Cortex of kidney (tissue), 1 donor: ENCODE measurements at places on chromosomes 12 and 14.

DNA sequence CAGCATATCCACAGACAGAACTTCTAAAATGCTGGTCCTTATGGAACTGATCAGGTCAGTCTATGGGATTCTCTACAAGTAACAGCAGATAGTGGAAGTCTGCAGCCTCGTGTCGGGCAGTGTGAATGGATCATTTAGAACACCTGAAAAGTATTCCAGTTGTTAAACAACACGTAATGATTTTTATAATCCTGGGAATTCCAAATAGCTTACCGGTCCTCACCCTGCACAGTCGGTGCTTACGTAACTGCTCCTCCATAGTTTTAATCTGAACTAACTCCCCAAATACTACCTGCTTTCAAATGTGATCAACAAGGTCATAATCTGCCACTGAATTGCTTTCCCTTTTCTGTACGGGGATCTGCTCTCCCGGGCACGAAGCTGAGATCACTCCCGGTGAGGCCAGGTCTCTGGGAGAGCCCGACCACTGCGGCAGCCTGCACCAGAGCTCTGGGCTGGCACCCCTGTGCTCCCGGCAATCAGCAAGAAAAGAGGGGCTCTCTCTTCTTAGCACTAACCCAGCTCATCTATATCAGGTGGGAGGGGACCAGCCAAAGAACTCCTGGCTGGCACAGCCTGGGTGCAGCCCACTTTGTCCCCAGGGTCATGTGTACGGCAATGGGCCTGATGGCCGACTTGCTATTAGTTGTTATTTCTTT lies 157.0 kb downstream of the FOXN3 start:
- DNase-seq, result no peak

DNA sequence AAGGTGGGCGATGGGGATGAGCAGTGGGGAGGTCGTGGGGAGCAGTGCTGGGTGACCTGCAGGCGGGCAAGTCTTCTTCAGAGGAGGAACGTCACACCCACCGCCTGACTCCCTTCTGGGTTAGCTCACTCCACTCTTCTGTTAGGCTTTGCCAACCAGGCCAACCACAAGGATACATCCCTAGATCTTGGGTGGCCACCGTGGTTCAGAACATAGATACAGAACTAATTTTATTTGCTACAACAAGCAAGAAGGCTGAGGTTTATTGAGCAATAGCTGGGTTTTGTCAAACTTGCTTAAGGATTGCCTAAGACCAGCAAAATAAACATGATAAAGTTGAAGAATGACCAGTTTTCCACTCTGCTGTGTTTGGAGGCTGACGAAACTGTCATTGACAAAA lies 109.4 kb downstream of the DACT1 start:
- DNase-seq, result no peak

DNA sequence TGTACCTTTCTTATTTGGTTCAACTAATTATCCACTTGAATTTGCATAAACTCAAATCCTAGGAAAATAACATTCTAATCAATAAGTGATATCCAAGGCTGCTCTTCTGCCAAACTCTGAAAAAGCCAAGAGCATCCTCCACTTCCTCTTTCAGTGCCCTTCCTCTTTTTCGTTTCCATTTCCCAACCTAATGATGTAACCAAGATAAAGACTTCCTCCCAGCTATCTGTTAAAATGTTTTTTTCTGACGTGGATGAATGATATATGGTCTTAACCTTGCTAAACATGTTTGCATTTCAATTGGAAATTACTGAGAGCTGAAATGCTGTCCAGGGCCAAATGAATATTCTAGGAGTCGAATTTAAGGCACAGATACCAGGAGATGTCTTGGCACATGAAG lies 459.5 kb upstream of the PDE3A start:
- DNase-seq, result no peak

- no peak for DNase-seq
Observed at GRCh38 chr12:133135747-133136146, 5.3 kb downstream of the ZNF10 start.

GRCh38 chr12:24460506-24460905 lies 488.4 kb downstream of the BCAT1 start:
- DNase-seq, result no peak

DNA sequence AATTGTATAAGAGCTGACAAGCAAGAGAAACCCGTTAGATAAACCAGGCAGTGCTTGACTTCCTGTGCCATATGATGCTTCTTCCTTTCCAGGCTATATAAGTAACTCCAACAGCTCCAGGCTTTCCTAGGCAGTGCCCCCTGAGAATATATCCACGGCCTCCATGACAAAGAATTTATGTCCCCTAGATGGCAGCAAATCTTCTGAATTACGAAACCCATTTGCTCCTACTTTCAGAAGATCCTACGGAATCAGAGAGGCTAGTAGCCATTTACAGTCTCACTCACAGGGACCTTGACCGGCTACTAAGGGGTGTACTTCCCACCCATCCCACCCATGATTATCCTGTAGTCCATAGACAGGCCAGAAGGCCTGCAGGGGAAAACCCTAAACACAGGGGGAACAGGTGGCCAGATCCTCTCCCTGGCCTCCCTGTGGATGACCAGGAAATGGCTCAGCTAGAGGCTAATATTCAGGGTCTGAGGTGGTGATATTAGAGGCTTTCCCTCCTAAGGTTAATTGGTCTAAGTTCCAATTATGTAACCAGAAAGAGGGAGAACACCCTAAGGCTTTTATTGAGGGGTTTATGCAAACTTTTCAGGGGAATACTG lies 77.2 kb upstream of the DCD start:
- no peak for DNase-seq

GRCh38 chr14:71206766-71207371 lies 299.6 kb downstream of the PCNX1 start:
- DNase-seq, result no peak

DNA sequence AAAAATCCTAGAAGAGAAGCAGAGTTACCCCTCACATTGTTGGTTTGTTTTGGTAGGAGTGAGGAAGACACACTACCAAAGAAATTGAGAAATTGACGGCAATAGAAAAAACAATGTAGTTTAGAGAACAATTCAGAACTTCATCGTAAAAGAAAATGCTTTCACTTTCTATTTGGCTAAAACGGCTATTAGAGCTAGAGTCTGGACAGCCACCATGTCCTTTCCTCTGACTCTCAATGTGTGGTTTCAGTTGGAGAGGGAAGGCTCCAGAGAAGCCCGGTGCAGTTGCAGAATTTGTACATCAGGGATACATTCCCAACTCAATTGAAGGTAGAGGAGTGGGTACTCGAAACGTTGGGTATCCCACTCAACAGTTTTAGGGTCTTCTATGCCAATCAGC lies 535.3 kb downstream of the GALC start:
- no peak for DNase-seq

DNA sequence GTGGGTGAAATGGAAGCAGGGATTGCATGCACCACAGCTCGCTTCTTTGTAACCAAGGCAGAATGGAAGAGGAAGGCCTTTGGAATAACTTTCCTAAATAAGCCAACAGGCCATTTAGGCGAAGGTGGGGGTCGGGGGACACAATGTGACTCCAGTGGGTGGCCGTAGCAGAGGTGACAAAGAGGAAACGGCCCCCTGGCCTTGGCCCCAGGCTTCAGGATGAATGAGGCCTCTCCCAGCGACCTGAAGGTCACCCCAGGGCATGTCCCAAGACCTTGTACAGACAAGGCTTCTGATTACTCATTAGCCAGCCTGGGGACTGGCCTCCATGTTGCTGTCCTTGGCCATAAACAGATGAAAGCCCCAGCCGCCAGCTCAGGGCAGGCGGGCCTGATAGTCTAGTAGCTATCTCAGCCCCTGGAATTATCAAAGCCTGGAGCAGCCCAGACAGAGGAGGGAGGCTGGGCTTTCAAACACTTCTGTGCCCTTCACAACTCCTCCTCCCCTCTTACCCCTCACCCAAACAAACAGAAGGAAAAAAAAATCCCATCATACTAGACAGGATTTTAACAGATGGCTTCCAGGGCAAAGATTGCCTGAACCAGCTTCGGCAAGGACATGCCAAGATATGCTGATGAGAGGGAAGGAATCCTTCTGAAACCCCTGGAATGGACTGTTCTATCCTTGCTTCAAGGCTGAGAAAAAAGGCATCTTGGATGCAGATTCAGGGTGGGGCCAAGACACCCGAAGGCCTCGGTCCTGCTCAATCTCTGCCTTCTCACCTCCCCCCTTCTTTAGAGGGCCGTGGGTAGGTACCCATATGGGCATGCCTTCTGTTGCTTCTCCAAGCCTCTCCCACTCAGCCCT lies 142.3 kb upstream of the PARP11 start:
- no peak for DNase-seq

DNA sequence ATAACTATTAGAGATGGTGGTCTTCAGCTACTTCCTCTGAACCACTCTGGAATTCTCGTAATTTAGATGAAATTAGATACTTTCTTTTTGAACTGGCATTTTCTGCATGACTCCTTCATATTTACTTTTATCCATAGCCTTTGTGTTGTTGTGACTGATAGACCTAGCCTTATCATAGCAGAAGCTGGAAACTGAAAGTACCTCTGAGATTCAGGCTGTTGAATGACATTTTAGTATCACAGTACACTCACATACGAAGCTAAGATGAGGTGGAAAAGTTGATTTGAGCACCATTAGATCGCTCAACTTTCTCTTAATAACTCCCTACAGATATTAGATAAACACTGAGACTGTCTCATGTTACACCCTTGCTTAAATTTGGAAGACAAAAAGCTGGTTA lies 525.1 kb upstream of the FBXO33 start:
- DNase-seq, result no peak

- no peak for DNase-seq
Observed at GRCh38 chr14:86625637-86626036, 1095.7 kb downstream of the FLRT2 start.

DNA sequence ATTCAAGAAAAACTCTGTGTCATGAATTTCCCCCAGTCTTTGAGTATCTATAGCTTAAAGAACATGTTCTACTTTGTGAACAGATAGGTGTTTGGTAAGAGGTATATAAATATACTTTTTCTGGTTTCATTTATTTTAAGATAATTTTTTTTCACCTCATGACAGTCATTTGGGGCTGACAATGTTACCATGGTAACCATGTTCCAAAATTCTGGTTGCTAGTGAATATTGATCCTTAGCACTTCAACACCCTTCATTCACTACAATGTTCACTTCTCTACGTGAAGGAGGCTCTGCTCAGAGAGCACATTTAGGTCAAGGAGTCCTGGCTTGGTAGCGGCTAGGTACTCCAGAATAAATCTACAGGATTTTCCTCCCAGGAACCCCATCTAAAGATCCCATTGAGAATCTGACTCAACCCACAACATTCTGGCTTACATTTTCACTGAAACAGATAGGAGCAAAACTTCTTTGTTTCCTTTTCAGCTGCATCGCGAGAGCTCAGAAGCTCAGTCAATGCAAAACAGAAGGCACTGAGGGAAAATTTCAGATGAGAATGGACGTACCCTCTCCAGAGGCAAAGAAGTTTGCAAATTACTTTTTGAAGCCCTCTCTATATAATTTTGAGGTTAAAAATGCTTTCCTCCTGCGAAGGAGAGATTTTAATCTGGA lies 93.6 kb downstream of the ARF6 start:
- DNase-seq, result no peak

DNA sequence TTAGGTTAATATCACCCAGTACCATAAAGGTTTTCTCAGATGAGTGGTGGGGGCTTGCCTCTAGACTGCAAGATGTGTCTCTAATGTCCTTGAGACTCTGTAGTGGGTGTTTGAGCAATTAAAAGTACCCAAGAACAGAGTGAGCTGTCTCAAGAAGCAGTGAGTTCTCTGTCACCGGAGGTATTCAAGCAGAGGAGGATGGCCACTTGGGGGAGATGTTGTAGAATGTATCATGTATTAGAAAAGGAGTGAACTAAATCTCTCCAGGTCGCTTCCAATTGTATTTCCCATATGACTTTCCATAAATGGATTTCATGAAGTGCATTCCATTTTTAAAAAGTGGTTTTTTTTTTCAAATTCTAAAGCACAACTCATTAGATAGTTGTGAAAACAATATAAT lies 35.0 kb downstream of the SLC17A8 start:
- DNase-seq, result no peak

GRCh38 chr14:67050896-67051295 lies 138.3 kb upstream of the GARIN2 start:
- no peak for DNase-seq

DNA sequence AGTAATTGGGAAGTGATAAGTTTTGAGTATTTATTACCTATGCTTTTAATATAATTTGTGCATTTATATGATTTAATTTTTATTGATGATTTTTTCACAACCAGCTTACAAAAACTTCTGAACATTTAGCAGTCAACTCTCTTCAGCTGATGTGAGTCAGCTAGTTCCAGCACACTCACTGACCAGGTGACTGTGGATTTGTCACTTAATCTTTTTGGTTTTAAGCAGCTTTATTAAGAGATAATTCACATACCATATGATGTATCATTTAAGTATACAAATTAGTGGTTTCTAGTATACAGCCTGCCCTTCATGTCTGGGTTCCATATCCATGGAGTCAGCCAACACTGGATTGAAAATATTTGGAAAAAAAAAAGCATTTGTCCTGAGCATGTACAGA lies 103.5 kb downstream of the SYNE2 start:
- DNase-seq, result no peak

DNA sequence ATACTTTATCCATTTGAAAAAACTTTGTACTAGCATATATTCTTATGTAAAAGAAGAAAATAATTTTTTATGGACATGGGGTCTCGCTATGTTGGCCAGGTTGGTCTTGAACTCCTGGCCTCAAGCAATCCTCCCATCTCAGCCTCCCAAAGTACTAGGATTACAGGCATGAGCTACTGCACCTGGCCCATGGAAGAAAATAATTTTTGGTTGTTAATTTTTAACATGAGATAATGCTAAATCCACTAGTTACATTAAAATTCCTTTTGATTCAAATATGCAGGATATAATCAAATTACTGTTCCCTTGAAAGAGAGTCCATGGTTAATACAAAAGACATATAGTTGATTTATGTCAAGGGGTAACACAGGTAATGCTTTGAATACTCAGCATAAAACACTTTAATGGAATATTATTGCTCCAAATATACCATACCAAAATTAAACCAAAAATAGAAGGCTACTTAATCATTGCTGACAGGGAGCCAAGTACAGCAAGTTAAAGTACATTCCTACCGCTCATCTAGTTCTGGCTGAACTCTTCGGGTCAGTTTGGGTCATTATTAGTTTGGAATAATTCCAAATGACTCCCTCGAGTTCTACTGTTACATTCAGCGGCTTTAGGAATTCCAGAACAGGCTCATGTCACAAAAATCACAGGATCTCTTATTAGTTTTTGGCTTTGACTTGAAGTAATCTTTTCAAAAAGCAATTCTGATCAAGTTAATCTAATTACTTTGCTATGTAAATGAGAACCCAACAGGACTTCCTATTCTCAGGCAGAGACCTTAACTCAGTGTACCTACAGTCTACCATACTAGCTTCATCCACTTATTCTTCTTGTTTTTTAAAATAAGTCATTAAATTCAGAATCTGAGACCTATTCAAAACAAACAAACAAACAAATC lies 6.1 kb downstream of the SOS2 start:
- no peak for DNase-seq

- no peak for DNase-seq
Observed at GRCh38 chr14:66092206-66092605, 394.0 kb upstream of the CCDC196 start.

GRCh38 chr12:70359458-70360197 lies 6.5 kb upstream of the KCNMB4 start:
- no peak for DNase-seq
